ENCODE measurements at places on chromosomes 13 and 19.

- no peak for DNase-seq
Measured at GRCh38 chr13:110438211-110438610, 123.3 kb downstream of the RAB20 start.

DNA sequence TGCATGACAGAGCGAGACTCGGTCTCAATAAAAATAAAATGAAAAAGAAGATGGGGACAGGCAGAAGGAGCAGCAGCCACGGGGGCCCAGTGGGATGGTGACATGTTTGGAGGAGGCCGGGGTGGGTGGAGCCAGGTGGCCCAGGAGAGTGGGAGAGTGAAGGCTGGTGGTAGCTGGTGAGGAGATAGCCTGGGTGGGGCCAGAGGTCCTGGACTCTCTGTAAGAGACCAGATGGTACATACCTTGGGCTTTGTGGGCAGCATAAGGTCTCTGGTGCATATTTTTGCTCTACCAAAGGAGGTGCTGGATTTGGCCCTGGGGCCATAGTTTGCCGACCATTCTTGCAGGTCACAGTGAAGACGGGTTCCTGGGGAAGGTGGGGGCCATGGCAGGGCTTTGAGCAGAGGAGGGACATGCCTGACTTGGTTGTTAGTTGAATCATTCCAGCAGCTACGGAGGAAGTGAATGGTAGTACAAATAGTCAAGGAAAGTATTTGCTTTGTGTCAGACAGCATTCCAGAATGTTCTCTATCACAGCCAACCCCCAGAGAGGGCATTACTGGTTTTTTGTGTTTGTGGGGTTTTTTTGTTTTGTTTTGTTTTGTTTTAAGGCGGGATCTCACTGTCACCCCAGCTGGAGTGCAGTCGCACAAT, 69.1 kb downstream of the ARHGEF18 start:
- DNase-seq, result no peak

DNA sequence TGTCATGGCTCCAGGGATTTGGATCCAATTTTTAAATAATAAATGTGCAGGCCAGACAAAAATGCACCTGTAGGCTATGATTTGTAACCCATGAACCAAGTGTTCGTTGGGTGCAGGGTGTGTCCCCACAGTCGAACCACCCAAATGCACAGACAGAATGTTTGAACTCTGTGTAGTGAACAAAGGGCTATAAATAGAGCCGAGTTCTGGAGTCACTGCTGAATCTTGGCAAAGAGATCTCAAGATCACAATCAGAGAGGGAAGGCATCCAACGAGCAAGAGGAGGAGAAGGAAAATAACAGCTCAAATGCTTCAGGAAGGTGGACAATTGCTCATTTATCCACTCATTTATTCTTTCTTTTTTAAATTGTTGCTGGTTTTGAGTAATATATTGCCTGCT, 547.9 kb downstream of the FGF9 start:
- DNase-seq, result no peak

DNA sequence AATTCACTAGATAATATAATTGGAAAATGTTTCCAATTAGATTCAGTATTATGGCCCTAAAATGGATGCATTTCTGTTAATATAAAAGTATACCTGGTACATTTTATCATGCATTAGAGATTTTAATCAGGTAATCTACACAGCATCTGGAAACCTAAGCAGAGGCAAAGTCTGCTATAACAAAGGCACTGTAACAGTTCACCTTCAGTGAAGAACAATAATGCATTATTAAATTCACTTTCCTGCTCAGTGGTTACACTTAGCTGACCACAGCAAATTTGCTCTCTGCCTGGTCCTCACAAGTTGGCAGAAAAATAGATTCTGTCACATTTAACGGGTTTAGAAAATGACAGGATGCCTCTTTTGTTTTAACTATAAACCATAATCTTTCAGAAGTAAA, 326.9 kb downstream of the DACH1 start:
- DNase-seq, result no peak

- DNase-seq, result no peak
Measured at GRCh38 chr13:37529751-37530385, 68.7 kb downstream of the POSTN start.

GRCh38 chr19:5534787-5535586, 32.8 kb downstream of the TINCR start:
- DNase-seq, result no peak

- DNase-seq, result no peak
Measured at GRCh38 chr19:54207676-54207982, 7.0 kb downstream of the RPS9 start.

- no peak for DNase-seq
Measured at GRCh38 chr19:38047049-38047438, 140.0 kb downstream of the SIPA1L3 start.

- DNase-seq, result no peak
Measured at GRCh38 chr13:37417060-37417441, 181.5 kb downstream of the POSTN start.

- DNase-seq, result no peak
Measured at GRCh38 chr19:51525651-51526050, 5.8 kb downstream of the SIGLEC6 start.

- DNase-seq, result no peak
Measured at GRCh38 chr13:40220299-40220935, 446.0 kb downstream of the FOXO1 start.

- no peak for DNase-seq
Measured at GRCh38 chr19:3855320-3855719, 13.5 kb downstream of the ZFR2 start.

DNA sequence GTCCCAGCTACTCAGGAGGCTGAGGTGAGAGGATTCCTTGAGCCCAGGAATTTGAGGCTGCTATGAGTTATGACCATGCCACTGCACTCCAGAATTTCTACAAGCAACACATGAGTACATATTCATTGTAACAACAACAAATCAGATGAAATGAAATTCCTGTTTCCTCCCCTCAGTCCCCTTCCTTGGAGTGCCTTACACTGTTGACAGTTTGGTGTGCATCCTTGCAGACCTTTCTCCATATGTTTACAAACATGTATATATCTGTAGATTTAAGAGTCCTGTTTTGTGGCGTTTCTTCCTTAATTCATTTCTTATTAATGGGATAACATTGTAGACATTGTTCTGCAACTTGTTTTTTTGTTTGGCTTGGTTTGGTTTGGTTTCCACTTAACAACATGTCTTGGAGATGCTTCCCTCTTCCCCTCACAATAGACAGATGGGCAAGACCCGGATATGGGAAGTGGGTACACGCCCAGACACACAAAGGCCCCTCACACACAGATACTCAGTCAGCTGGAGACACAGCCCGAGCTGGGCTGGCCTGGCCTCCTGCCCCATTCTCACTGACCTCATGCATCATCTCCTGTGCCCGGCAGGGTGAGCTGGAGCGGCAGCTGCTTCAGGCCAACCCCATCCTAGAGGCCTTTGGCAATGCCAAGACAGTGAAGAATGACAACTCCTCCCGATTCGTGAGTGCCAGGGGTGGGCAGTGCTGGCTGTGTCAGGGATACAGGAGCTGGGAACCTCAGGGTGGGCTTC, 21.7 kb downstream of the MYH14 start:
- no peak for DNase-seq

- DNase-seq, result no peak
Measured at GRCh38 chr13:111472559-111473460, 152.4 kb downstream of the TEX29 start.

DNA sequence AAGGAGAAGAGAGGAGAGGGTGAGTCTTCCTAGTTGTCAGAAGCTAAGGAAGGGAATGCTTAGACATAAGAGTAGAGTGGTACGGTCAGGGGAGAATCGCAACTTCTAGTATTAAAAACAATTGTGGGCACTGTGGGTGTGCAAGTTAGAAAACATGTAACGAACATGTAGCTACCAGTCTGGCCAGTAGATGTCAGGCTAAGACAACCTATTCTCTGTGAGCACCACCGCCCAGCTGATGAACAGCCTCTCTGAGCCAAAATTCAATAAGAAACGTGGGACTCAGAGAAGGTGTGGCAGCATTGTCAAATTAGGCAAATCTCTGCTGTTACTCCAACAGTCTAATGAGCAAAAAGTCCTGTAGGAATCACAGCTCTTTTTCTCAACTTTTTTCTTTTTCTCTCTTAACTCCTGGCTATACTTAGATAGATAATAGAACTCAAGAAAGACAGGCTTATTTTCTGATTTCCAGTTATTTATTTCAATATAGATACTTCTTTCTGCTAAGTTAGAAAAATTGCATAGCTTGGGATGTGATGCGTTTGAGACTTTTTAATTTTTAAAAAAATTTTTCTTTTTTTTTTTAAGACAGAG, 186.2 kb downstream of the USP12 start:
- DNase-seq, result peak; percentile 51

DNA sequence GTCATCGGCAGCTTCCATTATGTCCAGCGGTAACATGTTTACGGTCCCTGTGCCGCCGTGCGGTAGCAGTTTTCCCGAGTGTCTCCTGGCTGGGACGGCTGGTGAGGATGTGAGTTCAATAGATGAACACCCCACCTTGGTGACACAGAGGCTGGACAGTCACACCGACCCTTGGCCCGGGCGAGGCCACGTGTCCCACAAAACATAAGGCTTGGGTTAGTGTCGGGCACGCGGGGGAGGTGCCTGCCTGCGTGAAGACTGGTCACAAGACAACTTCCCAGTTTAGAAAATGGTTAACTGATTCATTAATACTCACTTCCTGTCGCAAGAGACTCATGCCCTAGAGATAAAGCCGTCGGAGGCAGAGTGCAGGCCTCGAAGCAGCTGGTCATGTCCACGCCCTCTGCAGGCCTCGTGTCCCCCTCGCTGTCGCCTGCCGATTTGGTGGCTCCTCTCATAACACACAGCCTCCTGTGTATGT, 17.2 kb downstream of the RASA3 start:
- DNase-seq, result no peak

DNA sequence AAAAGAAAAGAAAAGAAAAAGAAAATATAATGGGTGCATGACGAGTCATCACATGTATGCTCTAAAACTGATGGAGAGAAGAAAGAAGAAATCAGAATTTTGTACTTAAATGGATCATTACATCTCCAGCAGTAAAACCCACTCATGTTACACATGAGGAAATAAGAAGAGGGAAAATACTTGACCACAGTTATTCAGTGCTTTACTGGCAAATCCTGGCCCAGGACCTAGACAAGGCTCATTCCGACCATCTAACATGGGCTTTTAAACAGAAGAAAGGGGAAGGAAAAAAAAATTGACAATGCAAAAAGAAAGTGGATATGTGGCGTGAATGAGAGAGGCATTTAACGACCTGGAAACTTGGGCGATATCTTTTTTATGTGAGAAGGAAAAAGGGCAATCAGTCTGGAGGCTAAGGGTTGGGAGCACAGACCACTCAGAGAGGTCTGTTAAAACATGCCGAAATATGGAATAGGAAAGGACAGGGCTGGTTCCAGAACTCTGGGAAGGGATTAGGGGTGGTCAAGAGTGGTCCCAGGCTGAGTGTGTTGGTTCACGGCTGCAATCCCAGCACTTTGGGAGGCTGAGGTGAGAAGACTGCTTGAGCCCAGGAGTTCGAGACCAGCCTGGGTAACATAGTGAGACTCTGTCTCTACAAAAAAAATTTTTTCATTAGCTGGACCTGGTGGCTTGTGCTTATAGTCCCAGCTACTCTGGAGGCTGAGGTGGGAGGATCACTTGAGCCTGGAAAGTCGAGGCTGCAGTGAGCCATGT, 1.6 kb downstream of the SIGLECL1 start:
- no peak for DNase-seq

- no peak for DNase-seq
Measured at GRCh38 chr13:111328574-111329410, 8.3 kb downstream of the TEX29 start.

DNA sequence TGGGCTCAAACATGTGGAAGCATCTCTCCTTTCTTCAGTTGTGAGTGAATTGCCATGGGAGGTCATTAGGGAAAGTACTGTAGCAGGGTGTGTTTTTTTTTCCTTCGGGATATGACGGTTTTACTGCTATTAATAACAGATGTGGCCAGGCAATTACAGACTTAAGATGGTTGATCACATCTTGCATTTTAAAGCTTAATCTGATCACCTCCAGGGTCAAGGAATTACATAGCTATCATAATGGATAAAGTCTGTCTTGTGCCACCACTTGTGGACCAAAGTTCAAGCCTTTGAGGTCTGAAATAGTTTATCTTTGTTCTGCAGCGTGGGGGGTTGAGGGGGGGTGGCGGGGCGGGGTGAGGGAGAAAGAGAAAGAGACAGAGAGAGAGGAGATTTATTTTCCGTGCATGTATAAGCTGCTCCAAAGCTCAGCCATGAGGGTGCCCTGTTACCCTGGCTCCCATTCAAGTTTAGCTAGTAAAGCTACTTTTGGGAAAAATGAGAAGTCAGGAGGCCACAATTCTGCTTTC, 5.5 kb upstream of the SERP2 start:
- DNase-seq, result no peak

GRCh38 chr13:49580980-49581680, 4.2 kb downstream of the RCBTB1 start:
- no peak for DNase-seq

DNA sequence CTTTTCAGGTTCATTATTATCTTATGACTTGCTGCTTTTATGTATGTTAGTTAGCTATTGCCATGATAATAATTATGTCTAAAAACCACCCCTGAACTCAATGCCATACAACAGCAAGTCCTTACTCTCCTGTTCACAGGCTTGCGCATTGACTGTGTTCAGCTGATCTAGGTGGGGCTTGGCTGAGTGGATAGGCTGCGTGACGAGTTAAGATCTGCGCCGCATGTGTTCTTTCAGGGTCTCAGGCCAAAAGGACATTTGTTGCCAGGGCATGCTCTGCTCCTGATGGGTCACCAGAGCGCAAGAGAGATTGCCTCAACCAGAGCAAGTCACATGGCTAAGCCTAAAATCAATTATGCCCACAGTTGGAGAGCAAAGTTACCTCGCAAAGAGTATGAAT, 859 bp downstream of the ZNF568 start:
- no peak for DNase-seq

- peak; percentile 63 for DNase-seq
Measured at GRCh38 chr19:12899891-12900518, 9.0 kb downstream of the GCDH start.

- DNase-seq, result peak; percentile 21
Measured at GRCh38 chr13:44197791-44198770, 175.5 kb upstream of the SERP2 start.

DNA sequence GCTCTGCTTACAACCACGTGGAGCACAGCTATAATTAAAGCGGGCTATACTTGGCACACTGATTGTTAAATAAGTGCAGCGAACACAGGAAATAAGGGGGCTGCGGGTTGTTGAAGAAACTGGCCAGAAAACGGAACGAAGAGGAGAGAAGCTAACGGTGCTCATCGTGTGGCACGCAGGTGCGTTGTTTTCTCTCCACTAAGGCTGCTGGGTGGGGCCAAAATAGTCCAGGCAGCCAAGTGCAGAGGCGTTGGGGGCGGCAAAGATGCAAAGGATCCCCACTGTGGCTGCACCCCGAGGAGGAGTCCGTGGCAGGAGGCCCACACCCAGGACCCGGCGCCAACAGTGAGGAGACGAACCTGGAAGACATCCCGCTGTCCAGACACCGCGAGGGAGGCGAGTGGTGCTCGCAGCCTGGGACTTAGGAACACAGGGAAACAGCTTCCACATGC, 8.1 kb upstream of the ARL11 start:
- DNase-seq, result no peak
